Fibroblast of skin of scalp (primary cell): ENCODE measurements at places on chromosomes 1 and 21.

DNA sequence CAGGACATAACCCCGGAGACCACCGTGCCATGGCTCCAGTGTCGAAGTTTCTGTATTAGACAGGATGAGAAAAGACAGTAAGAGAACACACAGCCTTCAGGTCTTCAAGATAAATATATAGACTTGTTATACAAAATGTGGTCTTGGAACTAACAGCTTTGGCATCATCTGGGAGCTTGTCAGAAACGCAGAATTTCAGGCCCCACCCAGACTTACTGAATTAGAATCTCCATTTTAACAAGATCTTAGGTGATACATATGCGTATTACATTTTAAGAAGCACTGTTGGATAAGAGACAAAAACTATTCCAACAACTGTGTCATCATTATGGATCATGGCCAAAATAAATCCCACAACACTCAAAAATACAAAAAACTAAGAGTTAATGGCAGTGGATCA, 239.3 kb downstream of the ASTN1 start:
- no peak for DNase-seq

DNA sequence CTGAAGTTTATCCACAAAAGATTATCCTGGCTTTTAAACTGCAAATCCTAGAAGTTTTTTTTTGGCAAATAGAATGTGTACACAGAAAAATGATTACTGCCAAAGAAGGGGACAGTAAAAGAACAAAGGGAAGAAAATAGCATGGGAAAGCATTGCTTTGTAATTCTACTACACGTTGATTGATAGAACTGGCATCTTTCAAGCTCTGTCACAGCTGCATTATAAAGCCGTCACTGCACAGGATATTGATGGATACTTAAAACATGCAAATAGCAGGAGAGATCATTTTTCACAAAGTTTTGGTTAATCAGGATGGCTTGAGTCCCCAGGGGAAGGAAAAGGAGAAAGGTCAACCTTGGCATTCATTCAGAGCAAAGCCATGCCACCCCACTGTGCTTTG, 183.7 kb upstream of the RRP15 start:
- DNase-seq = no peak

DNA sequence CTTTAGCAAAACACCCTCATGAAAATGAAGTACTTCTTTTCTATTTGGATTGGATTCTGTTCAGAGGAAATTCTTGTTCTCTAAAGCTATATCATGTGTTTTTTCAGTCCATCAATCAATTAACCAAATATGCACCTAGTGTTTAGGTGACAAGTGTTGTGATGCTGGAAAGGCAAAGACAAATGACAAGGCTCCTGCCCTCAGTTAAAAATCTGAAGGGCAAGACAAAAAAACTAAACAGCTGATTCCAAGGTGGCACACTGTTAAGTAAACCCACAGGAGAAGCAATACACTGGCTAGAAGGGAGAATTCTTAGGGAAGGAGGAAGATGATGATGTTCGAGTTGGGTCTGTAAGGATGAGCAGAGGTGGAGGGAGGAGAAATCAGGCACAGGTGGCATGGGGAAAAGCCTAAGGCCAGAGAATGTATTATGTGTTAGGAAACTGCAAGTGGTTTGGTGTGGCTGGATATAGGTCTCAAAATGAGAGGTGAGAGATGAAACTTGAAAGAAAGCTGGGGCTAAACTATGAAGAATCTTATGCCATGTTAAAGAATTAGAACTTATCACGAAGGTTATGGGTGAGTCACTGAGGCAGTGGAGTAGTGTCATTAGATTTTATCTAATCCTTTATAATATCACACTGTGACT, 51.8 kb upstream of the GFI1 start:
- no peak for DNase-seq

DNA sequence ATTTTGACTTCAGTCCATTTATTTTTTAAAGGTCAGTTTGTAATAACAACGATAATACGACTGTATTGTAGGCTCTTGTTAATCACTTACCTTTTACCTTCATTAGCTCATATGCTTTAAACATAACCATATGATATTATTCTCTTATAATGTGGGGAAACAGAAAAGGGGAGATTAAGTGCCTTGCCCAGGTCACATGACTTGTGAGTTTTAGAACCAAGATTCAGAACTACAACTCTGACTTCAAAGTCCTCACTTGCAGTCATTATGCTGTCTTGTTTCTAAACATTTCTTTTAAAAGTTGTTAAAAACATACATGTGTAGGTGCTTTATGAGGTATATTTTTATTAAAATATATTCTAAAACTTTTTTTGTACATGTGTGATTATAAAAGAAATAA, 41.1 kb downstream of the SUCO start:
- DNase-seq = no peak
